Nephron progenitor cell (in vitro differentiated cells): ENCODE measurements at places on chromosomes 6 and 20.

DNA sequence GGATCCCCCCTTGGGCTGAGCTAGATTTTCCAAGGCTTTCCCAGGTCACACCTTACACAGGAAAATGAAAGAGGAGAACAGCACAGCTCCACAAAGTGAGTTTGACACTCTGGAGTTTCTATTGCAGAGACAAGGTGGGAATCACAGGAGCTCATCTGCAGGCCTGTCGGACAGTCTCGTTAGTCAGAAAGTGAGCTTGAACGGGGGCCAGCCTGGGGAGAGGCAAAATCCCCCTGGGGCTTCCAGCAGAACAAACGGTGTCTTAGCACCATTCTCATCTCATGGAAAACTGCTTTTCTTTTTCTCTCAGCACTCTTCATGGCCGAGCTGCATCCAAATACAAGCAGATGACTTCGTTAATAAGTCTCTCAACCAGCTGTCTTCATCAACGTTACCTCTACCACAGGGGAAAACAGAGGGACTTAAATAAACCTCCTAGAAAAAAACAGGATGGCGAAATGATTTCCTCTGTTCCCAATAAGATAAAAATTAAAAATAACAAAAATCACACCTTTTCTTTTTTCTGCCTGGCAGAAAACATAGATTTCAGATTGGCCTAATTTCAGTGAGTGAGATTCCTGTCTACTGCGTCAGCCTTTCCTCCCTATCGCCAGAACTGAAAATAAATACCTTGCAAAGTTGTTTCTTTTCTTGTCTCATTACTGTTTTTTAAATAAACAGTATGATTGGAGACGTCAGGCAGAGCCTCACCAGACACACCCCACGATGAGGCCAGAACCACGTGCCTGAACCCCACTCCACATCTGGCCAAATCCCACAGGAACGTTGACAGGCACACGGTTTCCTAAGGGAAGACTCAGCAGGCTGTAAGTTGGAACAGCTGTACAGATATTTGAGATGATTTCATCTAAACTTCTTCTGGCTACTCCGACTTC lies 219.0 kb downstream of the TTLL2 start:
- no peak for DNase-seq

- no peak for DNase-seq
Measured at GRCh38 chr20:16580147-16580546, 6.9 kb upstream of the KIF16B start.

DNA sequence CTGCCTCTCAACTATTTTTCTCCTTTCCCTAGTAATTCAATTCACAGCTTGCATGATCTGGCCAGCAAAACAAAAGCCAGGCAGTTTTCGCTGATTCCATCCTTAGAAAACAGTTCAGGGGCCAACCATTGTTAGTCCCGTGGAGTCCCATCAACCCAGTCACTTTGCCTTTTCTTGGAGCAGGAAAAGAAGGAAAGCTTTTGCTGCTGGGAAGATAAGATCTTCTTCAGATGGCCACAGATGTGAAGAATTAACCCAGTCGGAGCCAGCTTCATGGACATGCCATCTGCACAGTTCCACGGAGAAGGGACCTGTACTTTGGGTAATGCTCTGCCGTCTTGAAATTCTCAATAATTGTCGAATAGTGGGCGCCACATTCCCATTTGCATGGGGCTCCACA lies 76.9 kb upstream of the TSHZ2 start:
- no peak for DNase-seq

- DNase-seq: no peak
Measured at GRCh38 chr20:11332381-11332780, 585.3 kb upstream of the BTBD3 start.

DNA sequence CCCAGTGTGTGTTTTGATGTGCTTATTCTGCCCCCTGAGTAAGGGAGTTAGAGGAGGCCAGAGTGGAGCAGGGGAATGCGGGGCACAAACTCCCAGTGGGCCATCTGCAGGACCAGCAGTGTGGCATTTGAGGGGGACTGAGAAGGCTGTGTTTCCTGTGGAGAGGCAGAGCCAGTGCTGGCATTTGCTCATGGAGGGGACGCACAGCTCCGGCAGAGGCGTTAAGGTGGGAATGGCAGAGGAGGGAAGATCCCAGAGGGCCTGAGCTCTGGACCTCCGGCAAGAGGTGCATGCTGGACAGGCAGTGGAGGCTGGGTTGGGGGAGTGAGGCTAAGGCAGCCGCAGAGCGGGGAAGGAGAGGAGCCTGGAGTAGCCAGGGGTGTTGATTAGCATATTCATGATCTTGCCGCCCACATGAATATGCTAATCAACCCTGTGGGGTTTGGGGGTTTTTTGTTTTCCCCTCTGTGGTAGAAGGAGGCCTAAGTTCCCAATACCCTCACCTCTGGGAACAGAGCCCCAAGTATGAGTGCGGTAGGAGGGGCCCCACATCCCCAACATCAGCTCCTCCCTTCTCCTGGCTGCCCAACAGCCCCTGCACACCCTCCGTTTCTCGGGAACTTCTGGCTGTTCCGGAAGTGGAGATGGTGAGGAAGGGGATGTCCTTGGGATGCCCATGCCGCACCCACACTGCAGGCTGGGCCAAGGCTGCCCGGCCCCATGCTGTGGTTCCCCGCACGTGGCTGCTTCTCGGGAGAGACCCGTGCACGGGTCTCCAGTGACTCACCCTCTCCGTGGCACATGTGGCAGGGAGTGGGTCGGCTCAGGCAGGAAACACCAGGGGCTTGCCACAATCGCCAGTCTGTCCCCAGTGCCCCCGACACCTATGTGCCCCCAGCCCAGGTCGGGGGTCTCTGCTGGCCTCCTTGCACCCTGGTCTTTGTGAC lies 33.8 kb downstream of the DLGAP4 start:
- no peak for DNase-seq

- DNase-seq: no peak
Measured at GRCh38 chr6:117194978-117195377, 70.4 kb upstream of the VGLL2 start.

DNA sequence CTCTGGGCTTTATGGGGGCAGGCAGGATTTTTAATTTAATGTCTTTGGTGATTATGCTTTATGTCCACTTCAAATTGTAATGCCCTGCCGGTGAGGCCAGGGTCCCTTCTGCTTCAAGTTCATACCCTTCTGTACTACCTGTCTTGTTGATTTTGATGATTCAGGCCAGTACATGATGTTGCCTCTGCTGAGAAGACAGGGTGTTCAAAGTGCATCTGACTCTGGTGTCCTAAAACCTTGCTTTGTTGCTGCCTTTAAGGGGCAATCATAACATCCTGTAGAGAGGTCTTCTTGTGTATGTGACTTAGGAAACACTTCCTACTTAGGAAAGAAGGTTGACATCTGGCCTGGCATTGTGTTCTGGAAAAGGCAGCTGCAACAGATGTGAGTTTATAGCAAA lies 113.2 kb downstream of the TMEM170B start:
- DNase-seq: no peak

GRCh38 chr20:34953960-34954359 lies 1.6 kb downstream of the GSS start:
- no peak for DNase-seq

DNA sequence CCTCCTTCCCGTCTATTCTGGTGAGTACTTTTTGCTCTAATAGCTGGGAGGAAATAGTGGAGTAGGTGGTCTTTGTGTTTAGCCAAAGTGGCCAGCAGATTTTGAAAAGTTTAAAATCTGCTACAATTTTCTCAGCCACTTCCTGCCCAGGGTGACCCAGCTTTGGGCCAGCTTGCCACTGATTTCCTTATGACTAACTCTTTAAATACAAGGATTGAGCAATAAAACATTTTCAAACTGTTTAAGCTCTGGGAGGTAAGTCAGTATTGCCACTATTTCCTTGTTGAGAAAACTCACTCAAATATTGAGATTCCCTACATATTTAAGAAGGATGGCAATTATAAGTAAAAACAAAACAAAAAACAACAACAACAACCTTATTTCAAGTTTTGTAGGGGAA lies 54.5 kb downstream of the TRMT11 start:
- no peak for DNase-seq

- DNase-seq: no peak
Measured at GRCh38 chr6:39341937-39342336, 19.4 kb upstream of the KCNK16 start.

GRCh38 chr6:971981-972640 lies 279.2 kb upstream of the EXOC2 start:
- DNase-seq: no peak

DNA sequence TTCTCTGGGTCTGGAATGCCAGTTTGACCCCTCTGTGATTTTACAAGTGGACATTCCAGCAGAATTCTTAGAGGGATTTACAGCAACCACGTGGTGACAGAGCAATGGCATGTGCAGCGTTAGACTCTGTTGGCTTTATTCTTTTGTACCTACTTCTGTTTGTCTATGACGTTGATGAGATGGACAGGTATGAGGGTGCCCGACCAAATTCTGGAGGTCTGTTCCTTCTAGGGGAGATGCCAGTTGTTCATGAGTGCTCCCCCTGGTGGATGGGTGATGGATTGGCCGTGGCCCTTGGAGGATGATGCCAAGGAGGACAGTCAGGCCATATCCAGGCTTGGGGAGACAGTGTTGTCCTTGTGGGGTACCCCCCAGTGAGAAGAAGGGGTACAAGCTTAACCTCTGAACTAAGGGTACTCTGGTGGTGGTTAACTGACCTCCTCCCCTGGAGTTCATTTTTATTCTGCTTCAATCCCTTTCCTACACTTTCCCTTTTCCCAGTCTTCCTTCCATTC lies 198.6 kb downstream of the DTNBP1 start:
- DNase-seq: no peak

- peak; percentile 45 for DNase-seq
Measured at GRCh38 chr6:33192671-33193602, 670 bp upstream of the COL11A2 start.

DNA sequence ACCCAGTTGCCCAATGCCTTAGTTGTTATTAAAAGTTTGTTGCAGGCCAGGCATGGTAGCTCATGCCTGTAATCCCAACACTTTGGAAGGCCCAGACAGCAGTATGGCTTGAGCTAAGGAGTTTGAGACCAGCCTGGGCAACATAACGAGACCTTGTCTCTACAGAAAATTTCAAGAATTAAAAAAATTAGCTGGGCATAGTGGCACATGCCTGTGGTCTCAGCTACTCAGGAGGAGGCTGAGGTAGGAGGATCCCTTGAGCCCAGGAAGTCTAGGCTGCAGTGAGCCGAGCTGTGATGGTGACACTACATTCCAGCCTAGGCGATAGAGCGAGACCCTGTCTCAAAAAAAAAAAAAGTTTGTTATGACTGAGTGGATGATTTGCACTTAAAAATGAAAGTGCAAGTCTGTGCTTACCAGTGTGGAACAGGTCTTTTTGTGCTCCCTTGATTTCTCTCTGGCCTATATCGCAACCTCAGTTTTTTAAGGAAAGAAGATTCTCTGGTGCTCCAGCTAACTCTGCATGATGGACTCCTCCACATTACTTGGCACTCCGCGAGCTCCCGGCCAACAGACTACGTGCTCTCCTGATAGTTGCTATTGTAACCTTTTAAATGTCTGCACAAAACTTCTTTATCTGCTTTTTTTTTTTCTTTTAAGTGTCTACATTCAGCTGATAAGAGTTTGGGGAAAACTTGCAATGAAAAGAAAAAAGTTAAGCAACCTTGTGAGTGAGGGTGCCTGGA lies 22.1 kb downstream of the ZKSCAN3 start:
- no peak for DNase-seq

DNA sequence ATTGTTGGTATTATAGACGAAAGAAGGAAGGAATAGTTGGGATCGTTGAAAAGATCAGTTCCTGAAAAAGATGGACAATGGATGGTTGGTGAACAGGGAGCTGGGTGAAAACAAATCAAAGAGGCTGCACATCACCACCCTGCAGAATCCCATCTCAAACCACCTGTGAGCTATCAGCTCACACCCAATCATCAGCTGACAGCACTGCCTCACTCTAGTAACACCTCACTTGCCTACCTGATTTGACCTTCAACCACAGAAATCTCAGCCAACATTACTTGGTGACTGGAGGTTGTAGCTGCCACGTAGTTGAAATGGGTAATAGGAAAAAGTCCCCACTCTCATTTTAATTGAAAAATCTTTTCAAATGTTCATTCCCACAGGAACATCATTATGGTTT lies 101.8 kb upstream of the DST start:
- DNase-seq: no peak

DNA sequence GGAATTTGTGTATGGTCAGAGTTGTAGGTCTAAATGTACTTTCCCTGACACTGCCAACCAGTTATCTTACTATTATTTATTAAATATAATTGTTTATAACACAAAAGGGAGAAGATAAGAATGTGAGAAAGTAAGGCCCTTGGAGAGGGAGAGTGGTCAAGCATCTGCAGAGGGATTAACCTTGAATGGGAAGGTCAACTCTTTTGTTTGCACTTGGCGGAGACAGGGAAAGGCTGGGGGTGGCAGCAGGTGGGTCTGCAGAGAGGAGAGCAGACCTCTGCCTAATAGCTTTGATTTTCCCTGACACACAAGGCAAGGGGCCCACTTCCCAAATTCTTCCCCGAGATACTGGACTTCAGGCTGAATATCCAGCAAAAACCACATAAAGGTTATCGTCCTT lies 4.2 kb downstream of the LRP11 start:
- no peak for DNase-seq

- DNase-seq: no peak
Measured at GRCh38 chr6:142372348-142372747, 70.5 kb downstream of the ADGRG6 start.

DNA sequence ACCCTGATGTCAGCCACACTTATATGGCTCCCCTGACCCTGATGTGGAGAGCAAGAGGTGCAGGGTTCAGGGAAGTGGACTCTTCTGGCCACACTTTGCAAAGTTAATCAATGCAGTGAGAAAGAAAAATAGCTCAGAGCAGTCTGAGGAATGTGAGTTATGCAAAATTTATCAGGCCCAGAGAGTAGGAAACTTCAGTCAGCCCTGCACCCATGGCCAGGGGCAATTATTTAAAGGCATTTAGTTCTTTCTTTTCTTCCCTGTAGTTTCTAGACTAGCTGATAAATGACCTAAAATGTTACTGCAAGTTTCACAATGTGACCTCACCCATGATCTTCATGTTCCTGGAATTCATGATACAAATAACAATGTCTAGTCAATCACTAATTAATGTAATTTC lies 143.7 kb upstream of the GGTLC1 start:
- DNase-seq: no peak

DNA sequence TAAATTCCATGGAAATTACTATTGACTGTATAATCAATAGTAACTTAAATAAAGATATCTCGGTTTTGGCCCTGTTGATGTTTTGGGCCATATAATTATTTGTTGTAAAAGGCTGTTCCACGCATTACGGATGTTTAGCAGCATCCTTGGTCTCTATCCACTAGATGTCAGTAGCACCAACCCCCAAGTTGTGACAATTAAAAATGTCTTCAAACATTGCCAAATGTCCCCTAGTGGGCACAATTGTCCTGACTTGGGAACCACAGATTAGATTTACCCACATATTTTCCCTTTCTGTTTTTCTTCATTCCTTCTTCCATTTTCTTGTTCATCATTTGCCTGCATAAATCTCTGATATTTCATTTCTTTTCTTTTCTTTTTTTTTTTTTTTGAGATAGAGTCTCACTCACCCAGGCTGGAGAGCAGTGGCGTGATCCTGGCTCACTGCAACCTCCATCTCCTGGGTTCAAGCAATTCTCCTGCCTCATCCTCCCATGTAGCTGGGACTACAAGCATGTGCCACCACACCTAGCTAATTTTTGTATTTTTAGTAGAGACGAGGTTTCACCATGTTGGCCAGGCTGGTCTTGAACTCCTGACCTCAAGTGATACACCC lies 13.6 kb upstream of the WFDC8 start:
- DNase-seq: no peak
